ENCODE measurements at places on chromosomes 16 and 17.

DNA sequence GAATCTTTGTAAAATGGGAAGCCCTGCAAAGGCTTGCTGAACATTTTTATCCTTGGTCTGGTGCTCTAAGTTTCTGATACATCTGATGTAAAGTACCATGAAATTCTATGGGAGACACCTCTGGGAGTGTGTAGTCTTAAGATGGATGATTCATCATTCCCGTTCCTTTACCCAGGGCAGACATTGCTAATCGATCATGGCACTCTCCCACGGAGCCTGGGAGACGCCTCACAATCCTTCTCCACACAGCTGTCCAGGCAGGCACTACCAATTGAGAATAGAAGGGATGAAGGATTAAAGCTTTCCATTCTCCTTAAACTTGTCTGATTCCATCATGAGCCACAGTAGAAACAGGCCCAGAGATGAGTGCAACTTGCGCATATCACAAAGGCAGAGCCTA lies 144.8 kb downstream of the GSG1L start:
- DNase-seq: no peak

- no peak for DNase-seq
These were observed 34.4 kb upstream of the ZCCHC14 start for GRCh38 chr16:87527055-87527724.

- no peak for DNase-seq
These were observed 8.1 kb upstream of the DCAF7 start for GRCh38 chr17:63542218-63542545.

- no peak for DNase-seq
These were observed 73.2 kb upstream of the C16orf82 start for GRCh38 chr16:26993511-26993910.

DNA sequence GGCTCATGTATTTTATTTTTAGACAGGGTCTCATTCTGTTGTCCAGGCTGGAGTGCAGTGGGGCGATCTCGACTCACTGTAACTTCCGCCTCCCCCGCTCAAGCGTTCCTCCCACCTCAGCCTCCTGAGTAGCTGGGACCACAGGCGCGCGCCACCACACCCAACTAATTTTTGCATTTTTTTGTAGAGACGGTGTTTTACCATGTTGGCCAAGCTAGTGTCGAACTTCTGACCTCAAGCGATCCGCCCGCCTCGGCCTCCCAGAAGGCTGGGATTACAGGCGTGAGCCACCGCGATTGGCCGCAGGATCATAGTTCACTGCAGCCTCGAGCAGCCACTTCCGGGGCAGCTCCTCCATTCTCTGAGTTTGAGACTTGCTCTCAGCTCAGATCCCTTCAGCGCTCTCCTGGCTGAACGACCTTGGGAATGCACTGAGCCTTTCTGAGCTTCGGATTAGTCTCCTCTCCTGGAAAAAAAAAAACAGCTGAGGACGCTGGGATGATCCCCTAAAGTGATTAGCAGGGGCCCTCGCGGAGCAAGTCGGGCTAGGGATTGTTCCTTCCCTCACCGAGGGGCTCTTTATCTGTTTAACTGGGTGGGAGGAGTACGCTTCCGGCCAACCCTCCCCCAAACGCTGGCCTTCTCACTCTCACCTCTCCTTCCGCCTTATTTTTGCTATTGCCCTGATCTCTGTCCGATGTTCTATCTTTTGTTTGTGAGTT lies 1.1 kb upstream of the PKMYT1 start:
- no peak for DNase-seq

- no peak for DNase-seq
These were observed 12.3 kb downstream of the CD7 start for GRCh38 chr17:82304826-82305726.

- DNase-seq: no peak
These were observed 5.4 kb downstream of the SLC47A1 start for GRCh38 chr17:19539040-19539399.

- no peak for DNase-seq
These were observed 355.0 kb downstream of the GRIN2A start for GRCh38 chr16:9827062-9827752.

DNA sequence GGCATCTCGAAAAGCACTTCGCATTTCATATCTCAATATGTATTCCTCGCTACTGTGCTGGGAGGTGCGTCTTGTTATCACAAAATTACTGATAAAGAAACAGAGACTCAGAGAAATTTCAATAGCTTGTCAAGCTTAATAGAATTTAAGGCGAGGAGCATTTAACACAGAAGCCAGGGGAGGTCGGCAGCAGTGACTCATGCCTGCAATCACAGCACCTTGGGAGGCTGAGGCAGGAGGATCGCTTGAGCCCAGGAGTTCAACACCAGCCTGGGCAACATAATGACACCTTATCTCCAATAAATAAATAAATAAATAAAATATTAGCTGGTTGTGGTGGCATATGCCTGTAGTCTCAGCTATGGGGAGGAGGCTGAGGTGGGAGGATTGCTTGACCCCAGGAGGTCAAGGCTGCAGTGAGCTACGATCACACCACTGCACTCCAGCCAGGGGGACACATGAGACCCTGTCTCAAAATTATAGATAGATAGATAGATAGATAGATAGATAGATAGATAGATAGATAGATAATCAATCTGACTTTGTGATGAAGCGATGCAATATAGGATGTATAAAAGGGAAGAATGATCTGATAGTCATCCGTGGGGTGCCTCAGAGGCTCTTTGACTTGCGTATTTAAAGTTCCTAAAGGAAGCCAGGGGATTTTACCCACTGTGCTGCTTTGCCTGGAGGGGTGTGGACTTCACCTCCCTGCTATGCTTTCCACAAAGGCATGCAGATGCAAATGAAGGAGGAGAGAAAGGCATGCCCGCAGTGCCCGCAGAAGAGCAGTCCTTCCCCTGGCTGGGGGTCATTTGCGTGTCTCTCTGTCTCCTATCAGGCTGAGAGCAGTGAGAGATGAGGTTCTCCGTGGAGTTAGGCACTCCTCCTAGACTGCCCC lies 15.9 kb upstream of the USP10 start:
- DNase-seq: no peak

GRCh38 chr16:4603624-4604170 lies 11.0 kb downstream of the UBALD1 start:
- no peak for DNase-seq

- no peak for DNase-seq
These were observed 138.9 kb upstream of the CES5A start for GRCh38 chr16:56013962-56014552.

- no peak for DNase-seq
These were observed 17.4 kb upstream of the BRD7 start for GRCh38 chr16:50386139-50386538.

- no peak for DNase-seq
These were observed 5.7 kb upstream of the MRPL12 start for GRCh38 chr17:81697261-81698044.

- DNase-seq: peak; percentile 25
These were observed 261.6 kb upstream of the TNRC6C start for GRCh38 chr17:77696721-77697460.

DNA sequence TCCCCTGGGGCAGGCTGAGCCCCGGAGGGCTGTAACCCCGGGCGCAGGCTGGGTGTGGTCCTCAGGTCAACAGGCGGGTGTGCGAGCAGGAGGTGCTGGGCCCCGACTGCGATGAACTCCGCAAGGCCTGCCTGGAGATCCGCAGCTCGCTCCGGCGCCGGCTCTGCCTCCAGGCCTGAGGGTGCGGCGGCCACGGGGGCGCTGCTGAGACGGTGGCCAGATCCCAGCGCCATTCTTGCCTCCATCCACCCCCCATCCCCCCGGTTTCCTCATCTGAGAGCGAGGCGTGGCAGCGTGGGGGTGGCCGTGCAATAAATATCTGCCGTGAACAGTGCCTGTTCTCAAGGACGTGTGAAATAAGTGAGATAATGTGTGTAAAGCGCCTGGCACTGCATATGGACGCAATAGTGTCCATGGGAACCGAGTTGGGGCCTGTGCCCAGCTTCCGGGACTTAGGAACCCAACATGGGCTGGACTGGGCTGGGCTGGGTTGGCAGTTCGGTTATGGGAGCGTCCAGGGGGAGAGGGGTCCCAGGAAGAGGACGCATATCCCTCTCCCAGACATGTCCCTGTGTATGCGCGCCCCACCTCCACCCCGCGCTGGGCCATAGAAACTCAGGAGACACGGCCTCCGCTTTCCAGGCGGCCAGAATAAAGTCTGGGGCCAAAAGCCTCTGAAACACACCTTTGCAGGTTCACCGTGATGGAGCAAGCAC lies 15.0 kb downstream of the ZNF213 start:
- peak; percentile 73 for DNase-seq

DNA sequence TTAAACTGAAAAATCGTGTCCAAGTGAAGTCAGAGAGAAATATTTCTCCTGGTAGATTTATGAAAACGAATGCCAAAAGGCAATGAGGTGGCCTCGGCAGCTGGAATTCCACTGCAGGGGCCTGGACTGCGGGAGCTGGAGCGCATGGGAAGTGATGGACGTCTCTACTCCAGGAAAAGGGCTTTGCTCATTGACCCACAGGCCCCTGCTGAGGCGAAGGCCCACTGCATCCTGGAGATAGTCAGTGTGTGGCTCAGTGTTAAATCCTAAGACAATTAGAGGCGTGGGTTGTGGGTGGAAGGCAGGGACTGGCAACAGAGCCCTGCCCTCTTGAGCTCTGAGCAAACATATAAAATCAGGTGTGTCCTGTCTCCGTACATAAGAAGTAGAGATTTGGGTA lies 191.4 kb downstream of the SLC39A11 start:
- DNase-seq: no peak

- DNase-seq: peak; percentile 83
These were observed 37.8 kb downstream of the LITAFD start for GRCh38 chr16:8919934-8920462.

DNA sequence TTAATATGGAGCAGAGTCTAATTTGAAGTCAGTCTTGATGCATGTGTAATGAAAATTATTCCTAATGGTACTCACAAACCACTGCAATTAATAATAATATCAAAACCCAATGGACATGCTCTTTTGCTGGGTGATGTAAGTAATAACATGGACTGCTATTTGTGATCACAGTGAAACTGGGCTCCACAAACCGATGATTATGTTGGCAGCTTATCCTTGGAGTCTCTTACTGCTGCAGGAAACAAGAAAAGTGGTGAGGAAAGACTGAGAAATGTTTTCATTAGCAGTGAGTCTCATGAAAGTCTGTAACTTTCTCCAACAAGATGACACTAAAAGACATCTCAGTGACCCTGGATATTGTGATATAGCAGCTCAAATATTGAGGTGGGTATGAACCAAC lies 45.2 kb downstream of the TMEM100 start:
- no peak for DNase-seq

DNA sequence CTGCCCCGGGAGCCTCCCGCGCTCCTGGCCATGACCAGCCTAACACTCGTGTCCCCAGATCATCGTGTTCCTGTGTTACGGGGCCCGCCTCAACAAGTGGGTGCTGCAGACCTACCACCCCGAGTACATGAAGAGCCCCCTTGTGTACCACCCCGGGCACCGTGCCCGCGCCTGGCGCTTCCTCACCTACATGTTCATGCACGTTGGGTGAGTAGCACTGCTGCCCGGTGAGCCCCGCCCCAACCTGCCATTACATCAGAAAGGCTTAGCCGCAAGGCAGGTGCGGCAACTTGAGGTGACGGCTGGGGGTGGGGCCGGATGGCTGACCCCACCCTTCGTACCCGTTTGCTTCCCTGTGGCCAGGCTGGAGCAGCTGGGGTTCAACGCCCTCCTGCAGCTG lies 1.4 kb downstream of the RHBDL1 start:
- peak; percentile 93 for DNase-seq

- peak; percentile 83 for DNase-seq
These were observed 5.1 kb upstream of the EVPL start for GRCh38 chr17:76032073-76032779.

- DNase-seq: peak; percentile 63
These were observed 867 bp upstream of the LIMD2 start for GRCh38 chr17:63700528-63701455.

GRCh38 chr17:47225911-47226688 lies 17.0 kb downstream of the MYL4 start:
- no peak for DNase-seq

- no peak for DNase-seq
These were observed 1.1 kb downstream of the ACTG1 start for GRCh38 chr17:81511554-81511803.

DNA sequence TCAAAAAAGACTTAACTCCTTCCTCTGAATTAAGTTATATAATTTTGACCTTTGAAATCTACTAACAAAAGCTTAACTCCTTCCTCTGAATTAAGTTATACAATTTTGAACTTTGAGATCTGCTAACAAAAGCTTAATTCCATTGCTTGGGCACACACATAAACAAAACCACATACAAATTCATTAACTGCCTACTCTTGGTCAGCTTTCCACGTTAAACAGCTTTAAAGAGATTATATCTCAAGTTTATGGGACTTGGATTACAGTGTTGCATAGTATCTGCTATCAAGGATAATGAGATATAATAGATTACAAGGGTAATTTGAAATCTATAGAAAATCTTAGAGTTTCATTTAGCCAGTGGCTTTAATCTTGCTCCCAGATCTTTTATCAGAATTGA lies 23.5 kb downstream of the COX10 start:
- DNase-seq: no peak

GRCh38 chr17:55576996-55577586 lies 65.8 kb upstream of the SMIM36 start:
- no peak for DNase-seq

DNA sequence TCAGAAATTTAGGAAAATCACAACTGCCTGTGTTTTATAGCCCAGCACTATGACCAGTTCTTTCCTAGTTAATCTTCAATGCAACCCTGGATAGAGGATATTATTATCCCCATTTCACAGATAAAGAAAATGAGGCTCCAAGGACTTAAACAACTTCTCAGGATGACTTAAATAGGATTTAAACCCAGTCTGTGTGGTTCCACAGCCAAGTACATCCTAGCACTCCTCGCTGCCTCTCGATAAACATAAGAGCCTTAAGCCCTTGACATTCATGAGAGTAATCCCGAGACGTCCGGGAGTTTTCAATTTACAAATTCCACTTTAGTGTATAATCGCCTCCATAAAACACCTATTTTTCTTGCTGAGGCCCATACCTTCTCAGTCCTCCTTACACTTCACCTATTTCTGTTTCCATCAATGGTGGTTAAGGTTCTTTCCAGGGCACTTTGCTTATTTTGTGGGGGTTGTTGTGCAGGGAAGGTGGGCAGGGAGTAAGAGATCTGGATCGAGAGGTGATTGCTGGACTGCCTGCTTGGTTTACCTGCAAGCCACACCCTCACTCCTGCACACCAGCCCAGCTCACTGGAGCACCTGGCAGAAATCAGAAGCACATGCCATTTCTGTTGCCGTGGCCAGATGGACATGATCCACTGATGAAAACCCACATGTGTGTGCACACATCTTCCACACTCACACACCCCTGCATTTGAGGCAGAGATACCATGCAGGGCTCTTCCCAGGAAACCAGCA lies 50.5 kb downstream of the ASIC2 start:
- DNase-seq: no peak

DNA sequence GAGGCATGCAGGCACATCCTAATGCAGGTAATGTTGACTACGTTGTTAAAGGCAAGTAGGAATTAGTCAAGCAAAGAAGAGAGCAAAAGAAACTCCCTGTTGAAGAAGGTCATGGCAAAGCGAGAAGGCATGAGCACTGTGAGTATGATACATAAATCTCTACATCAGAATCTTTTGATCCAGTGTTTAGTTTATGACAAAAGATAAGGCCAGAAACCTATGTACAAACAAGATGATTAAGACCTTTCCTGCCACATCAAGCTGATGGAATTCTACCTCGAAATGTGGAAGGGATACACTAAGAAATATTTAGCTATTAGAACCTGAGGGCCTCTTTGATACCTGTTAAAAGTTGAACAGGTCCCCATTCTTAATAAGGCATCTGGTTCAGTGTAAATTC lies 20.2 kb downstream of the SYCE1L start:
- no peak for DNase-seq

GRCh38 chr17:81184555-81184954 lies 18.5 kb upstream of the AATK start:
- DNase-seq: peak; percentile 63

GRCh38 chr17:79814127-79814973 lies 17.5 kb upstream of the CBX8 start:
- no peak for DNase-seq

All from NCI-H146 (cell line).